ENCODE measurements at places on chromosomes 1 and 21.

DNA sequence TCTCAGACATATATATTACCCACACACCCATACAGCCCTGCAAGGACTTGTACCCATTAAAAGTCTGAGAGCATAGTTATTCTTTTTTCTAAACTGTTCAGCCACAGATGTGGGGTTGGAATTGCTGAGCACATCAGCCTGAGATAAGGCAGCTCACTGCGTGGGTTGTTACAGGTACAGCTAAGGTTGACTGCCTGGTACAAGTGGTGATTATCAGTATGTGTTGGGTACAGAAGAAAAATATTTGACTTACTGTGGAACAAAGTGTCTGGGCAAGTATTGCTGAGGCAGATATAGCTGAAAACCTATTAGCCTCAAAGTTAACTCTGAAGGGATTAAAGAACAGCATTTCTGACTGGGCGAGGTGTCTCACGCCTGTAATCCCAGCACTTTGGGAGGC lies 5.0 kb downstream of the STX12 start:
- no peak for DNase-seq

DNA sequence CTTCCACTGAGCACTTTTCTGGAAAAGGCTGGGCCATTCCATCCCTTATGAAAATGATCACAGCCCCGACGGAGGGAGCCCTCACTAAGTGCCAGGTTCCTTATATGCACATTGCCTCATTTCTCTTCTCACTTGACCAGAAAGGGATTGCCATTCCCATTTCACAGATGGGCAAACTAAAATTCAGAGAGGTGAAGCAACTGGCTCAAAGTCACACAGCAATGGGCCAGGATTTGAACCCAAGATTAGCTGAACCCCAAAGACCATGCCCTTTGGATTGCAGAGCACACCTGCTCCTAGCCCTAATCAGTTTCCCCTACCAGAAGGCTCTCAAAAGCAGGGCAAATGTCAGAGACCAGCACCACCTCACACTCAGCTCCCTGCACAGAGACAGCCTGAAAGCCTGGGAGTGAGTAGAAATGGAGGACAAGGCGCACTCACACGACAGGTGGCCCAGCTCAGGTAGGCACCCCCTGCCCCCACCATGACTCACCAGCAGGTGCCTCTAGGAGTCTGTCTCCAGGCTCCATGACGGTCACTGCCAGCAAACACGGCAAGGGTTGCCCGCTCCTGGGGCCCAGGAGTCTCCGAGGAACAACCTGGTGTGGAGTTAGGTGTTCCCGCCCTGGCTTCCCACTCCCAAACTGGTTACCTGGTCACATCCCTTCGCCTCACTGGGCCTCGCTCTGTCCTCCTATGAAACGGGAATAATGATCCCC lies 21.7 kb downstream of the SDC3 start:
- DNase-seq, result no peak

DNA sequence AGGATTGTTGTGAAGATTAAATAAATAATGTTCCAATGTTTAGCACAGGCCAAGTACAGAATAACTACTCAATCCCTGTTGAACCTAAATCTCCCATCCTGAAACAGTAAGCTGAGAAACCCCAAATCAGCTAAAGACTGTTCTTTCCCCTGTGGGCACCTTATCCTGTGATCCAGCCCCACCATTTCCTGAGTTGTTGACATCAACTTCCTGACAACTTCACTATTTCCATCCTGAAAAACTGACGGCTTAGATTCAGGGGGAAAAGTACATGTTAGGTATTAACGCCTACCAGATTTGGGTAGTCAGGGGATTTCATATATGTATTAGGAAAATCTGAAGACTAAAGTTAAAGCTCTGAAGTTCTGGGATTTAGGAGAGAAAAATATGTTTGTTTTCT lies 51.7 kb upstream of the PALMD start:
- DNase-seq, result no peak

- DNase-seq, result no peak
Observed at GRCh38 chr1:186927884-186928283, 99.1 kb downstream of the PLA2G4A start.

- DNase-seq, result no peak
Observed at GRCh38 chr1:209580577-209580976, 2.9 kb upstream of the CAMK1G start.

DNA sequence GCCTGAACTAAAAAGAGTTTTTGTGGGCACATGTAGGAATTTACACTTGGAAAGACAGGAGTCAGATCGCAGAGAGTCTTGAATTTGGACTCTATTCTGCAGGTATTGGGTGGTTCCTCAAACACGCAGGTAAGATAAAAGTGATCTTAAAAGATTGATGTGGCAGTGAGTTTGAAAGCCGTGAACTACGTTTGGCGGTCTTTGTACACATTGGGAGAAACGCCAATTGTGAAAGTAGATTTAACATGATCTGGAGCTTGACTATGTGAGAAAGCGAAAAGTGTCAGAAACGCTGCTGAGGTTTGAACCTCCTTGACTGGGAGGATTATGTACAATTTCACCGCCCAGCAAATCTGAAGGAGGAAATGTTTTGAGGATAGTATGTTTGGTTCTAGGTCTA lies 1.5 kb upstream of the PPP2R5A start:
- no peak for DNase-seq

- no peak for DNase-seq
Observed at GRCh38 chr1:184743062-184743756, 11.4 kb downstream of the EDEM3 start.

DNA sequence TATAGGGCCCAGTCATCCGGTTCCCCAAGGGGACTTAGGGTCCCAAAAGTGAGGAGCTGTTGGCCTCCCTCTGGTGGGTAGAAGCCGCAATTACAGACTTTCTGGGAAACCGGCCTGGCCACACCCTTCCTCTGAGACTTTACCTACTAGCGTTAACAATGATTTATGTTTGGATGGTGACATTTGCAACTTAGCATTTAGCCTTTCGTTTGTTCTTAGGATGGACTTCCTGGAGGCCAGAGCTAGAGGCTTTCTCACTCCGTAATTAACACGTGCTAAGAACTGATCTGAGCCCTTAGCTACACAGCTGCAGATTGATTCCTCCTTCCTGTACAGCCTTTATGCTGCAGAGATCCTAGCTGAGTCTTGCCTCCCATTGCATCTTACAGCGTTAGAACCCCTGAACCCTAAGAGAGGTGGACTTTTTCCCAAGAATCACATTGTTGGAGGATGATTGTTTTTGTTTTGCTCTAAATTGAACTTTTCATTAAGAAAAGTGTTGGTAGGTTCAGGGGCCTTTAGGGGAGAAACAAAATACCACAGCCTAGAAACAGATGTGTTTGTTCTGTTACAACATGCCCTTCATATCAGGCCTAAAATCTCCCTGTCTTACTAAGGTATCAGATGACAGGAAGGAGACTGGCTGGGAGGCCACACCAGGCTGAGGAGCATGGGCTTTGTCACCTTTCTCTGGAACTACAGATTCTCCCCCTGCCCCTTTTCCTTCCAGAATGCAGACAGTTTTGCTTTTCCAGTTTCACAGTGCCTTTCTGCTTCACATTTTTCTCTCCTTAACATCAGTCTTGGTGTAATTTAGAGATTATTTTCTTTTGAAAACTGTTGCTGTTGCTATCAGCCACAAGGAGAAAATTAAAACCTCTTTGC lies 1.9 kb downstream of the S100A11 start:
- DNase-seq, result no peak

- no peak for DNase-seq
Observed at GRCh38 chr1:224262373-224263054, 67.5 kb downstream of the NVL start.

DNA sequence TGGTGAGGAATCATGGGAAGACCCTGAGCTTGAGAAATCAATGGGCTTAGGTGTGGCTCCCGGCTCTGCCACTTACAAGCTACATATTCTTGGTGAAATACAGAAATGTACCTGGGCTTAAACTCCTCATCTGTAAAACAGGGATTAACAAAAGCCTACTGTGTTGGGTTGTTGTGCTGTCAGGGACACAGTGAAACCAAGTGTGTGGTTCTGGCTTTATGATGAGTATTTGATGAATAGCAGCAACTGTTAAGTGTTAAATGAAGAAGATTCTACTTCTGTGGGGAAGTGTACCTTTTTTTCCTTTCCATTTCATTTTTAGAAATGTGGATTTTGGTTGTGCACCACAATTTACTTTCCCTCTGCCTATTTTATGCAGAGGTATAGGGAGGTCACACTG lies 41.1 kb upstream of the DUSP10 start:
- no peak for DNase-seq

GRCh38 chr1:224432672-224433040 lies 1.9 kb downstream of the WDR26 start:
- DNase-seq, result no peak

DNA sequence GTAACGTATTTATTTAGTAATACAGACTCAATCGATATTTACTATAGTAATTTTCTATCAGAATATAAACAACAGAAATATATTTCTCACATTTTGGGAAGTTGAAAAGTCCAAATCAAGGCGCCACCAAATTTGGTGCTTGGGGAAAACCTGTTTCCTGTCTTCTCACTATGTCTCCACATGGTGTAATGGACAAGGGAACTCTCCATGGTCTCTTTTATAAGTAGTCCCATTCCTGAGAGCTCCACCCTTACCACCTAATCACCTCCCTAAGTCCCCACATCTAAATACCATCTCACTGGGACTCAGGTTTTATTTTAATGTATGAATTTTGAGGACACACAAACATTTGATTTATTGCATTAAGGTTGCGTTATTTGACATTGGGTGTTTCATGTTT lies 848.0 kb downstream of the LTN1 start:
- no peak for DNase-seq

DNA sequence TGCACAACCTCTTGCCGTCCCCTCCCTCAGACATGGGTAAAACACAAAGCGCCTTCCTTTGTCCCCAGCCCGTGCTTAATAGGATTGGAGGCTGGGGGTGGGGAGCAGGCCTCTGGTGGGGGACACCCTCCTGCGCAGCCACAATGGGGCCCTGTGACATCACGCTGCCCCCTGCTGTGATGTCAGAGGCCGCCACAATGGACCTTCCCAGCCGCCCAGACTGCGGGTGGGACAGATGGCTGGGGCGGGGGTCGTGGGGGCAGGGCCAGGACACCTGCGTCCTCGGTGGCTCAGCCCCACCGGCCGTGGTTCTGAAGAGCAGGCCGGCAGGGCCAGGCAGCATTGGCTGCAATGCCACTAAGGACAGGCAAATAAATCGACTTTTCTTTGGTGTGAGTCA lies 39.9 kb downstream of the EPHA2 start:
- DNase-seq, result no peak

GRCh38 chr1:108208724-108209446 lies 8.7 kb upstream of the SLC25A24 start:
- DNase-seq, result no peak

GRCh38 chr1:63408331-63408730 lies 40.9 kb downstream of the ALG6 start:
- no peak for DNase-seq

DNA sequence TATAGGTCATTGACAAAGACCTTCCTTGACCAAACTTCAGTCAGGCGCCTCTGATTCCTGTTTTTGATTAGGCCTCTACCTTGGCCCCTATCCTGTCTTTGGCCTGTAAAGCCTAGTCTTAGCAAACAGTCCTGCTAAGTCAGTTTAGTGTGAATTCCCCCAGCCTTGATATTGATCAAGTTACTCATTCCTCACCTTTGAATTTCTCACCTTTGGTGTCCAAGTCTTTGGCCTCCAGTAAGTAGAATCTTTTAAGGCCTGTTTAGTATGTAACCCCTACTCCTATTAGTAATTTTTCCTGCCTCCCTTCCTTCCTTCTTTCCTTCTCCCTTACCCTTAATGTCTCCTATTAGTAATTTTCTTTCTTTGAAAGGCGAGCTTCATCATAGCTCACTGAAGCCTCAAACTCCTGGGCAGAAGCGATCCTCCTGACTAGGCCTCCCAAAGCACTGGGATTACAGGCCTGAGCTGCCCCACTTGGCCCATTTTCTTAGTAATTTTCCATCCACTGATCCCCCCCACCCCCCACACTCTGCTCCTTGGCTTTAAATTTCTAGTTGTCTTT lies 13.0 kb upstream of the ZNF692 start:
- no peak for DNase-seq

DNA sequence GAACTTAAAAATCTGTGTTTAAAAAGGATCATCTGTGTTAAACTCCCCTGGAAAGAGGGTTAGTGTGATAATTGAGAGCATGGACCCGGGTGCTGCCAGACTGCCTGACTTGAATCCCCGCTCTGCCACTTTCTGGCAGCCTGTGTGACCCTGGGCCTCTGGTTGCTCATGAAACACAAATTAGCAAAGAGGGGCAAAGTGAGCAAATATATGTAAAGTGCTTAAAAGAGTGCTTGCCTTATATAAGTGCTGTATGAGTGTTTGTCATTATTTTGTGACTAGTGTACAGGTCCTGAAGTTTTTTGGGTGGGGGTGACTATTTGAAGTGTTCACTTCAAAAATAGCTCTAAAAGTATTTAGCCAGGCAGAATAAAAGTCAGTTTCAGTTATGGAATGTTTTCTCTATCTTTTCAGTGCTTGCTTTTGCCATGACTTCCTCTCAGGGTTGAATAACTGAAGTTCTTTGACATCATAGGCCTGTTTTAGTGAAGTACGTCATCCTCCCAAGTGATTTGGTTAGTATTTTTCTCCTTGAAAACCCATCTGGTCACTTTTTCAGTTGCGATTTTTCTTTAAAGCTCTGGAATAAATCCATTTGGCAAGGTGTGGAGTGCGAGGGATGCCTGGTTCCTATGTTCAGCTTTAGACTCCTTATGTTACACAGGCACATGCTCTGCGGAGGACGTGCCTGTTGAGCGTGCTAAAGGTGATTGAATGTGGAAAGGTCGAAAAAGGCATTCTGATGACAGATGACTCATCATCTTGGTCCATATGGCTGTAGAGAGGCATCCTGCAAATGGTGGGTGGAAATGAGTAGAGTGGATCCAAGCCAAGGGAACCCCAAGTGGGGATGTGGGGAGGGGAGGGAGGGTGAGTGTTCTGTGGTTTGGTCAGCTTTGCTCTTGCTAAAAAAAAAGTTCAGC lies 47.8 kb downstream of the AK4 start:
- DNase-seq, result no peak

DNA sequence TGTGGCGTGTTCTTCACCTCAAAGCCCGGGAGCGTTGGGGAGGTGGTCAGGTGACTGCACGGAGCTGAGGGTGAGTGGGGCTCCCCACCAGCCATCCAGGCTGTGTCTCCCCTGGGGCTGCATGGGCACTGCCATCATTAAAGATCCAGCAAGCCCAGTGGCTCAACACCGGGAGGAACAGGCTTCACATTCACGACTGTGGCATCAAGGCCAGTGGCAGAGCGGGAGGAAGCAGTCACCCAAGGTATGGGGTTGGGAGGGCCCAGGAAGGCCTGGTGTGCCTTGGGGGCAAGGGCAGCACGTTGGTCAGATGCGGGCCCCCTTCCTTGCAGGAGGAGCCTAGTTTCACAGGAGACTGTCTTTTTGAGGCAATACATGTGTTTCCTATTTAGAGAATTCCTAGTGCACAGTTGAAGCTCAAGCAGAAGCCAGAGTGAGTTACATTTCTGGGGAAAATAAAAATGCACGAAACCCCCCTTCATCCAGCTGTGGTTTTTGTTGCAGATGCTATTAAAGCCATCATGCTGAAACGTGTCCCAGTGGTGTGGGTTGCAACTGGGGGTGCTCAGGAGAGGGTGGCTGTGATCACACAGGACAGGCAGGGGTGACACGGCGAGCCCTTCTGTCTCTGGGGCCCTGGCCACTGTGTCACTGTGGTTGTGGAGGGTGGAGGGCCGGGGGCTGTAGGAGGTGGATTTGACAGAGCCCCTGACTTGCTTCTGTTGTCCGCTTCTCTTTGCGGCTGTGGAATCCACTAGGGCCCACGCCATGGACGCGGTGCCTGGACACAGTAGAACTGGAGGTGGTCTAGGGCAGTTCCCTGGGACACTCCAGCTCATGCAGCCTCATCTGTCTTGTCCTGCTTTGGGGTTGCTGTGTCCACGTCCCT lies 34.1 kb downstream of the SNAP47 start:
- no peak for DNase-seq

- DNase-seq, result no peak
Observed at GRCh38 chr1:14968251-14968851, 185.2 kb upstream of the TMEM51 start.

Data from stimulated activated CD8-positive, alpha-beta memory T cell treated with anti-CD3 and anti-CD28 coated beads, Interleukin-7, amount 100 ng/mL, for 1 hour (primary cell).